ENCODE measurements at places on chromosomes 4 and X. TPM values are rescaled to one million over a fixed set of nuclear protein-coding genes. Genes with fewer than 3 reads are reported as not detected.
A peak's percentile ranks its signal among the peaks of the same experiment; 100 is the strongest.

DNA sequence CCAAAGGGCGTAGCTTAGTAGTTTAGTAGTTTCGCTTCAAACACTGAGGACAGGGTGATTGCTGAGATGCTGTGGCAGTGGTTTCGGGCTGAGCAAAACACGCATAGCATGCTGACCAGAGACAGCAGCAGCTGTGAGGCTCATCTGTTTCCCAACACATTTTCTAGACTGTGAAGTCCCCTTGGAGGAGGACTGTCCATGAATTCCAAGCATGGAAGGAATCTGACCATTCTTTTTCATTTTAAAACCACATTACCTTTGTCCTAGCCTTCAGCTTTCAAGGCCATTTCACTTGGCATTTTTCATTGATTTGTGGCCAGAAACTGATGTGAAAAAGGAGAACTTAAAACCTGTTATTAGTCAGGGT is 240.9 kb downstream of the PALLD start:
- no peak for DNase-seq

- DNase-seq: no peak
Measured at GRCh38 chrX:153968754-153969124, 2.9 kb downstream of the HCFC1 start.

- DNase-seq: peak; percentile 29
Measured at GRCh38 chr4:6769233-6769988, 13.1 kb upstream of the KIAA0232 start.

GRCh38 chrX:84168574-84168973 is 19.4 kb downstream of the RPS6KA6 start:
- DNase-seq: no peak

DNA sequence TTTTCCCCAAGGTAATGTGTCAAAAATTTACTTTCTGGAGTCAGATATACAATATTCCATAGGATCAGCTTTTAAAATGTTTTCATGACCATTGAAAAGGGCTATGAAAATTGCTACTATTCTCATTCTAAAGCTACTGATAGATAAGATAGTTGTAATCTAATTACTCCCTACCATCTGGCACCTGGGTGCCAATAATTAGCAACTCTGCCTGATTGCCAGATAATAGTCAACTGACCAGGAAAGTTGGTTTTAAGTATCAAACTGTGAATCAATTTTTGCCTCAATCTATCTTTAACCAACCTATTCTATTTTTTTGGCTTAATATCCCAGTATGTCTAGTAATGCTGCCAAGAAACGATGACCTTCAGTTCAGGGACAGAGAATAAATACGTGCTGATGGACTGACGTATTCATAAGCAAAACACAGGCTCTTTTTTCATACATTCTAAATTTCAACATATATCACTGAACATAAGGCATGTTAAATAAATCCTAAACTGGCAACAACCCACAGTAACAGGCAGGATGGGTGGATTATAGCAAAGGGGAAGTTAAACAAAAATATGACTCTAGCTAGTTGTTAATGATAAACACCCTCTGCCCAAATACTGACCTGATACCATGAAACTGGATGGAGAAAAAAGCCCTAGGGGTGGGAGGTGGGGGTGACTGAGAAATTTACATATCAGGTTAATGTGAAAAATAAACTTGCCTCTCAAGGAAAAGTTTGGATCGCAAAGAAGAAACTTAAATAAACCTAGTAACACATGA is 18.2 kb downstream of the SH3RF1 start:
- no peak for DNase-seq

The NKX3-2 gene
- total RNA-seq: not detected

The PNMA3 gene
- 2.2 TPM for total RNA-seq

All from activated T-cell treated with anti-CD3 and anti-CD28 coated beads, Interleukin-2, amount 50 U/mL, for 72 hours (primary cell).